ENCODE measurements at places on chromosomes 4 and X.
A peak's percentile ranks its signal among the peaks of the same experiment; 100 is the strongest.

DNA sequence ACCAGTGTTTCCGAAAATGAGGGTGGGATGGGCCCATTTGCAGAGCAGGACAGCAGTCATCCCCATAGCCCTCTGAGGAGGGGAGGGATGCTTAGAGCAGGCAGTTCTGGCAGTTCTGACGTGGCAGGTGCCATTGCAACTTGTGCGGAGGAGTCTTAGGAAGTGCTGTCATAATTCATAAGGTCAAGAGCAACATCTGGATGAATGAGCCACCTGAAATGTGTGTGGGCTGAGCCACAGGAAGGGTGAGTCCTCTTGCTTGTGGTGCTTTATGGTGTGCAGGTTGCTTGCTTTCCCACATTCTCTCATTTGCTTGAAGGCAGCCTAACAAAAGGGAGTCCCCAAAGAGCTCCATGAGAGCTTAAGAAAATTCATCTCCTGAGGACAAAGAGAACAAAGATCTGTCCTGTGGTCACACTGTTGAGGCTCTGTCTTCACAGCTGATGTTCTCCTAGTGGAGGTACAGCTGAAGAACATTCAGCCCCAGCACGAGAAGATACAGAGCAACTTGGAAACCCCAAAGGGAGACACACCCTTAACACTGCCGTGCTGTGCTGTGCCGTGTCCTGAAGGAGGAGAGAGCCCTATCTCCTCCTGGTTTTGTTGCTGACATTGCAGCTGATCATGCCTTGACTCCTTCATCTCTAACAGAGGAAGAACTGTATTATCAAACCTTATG is 60.3 kb downstream of the DLG3 start:
- DNase-seq, result peak; percentile 14

DNA sequence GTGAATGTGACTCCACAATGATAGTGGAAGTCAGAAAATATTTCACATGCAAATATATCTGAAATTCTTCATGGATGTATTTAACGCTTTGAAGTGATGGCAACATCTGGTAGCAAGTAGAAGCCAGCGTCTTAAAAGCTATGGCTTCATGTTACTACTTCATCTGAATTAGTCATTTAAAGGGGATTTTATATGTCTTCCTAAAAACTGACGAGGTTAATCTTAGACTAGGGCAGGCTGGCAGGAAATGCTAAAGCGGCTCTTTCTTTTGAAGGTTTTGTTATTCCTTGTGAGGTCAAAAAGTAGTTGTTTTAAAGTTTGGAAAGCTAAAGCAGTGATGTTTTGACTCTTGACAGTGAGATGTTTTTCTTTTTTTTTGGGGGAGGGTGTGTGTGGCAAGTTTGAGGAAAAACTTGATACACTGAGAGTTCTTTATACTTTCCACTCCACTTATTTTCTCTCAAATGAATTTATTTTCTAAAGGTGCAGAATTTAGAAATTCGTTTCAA is 22.6 kb downstream of the PLS3 start:
- DNase-seq, result no peak

GRCh38 chrX:150594584-150594983 is 26.2 kb downstream of the MTM1 start:
- no peak for DNase-seq

DNA sequence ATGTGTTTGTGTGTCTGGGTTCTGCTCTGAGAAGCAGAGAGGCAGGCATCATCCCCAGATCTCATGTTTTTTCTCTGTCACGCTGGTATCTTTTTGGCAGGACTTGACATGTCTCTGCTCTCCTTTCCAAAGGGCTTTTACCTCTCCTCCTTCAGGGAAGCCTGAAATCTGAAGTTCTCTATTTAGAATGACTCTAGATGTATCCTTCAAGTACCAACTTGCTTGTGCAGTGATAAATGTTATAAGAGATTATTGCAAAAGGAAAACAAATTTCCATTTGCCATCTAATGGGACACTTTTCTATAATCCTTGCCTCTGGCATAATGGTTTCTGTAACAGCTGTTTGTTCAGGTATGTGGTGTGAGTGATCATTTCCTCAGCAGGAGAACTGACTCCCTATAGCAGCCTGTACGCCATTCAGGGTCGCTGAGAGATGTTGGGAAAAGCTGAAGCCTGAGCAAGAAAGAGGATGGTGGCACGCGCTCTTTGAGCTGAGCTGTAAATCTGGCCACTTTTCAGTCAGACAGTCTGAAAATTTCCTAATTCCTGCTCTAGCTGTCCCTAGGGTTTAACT is 72.5 kb downstream of the CNGA2 start:
- DNase-seq, result no peak

DNA sequence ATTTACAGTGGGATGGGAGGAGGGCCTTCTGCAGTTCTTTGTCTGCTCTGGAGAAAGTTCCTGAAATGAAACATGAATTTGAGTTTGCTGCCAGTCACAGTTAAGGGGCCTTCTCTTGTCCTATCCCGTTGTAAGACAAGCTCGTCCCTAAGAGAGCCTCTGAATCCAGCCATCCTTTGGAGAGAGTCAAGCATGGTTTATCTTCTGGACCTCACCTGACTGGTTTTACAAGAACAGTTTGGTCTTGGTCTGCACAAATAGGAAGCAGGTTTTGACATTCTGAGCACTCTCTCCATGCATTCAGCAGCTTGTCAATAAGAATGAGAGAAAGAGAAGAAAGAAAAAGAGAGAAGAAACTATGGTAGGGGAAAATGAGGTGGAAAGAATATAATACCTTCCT is 20.4 kb upstream of the TENM3 start:
- DNase-seq, result no peak

DNA sequence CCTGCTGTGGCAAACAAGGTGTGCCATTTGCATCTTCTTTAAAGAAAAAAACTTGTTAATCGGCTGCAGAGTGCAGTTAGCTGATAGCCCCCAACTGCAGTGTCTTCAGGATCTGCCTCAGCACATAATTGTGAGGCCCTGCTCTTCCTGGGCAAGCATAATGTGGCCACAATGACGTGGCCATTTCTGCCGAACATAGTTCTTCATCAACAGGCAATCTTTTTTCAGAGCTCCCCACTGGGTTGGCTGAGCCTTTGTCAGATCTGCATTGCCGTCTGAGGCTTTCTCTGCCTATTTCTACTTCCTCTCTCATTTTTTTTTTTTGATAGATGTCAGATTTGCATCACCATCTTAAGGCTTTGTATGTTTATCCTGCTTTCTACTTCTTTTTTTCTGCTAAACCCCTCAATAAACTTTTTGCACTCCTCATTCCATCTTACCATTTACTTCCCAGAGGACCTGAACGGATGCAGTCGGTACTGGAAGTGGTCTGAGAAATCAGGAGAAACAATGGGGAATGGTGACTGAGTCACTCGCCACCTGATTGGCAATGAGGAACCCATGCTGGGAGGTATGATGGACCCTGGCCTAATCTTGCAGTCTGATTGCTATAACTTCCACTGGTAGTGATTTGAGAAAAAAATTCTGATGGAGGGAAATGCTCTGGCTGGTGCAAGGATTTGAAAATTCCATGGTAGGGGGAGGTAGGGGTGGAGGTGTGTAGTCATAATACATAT is 21.2 kb upstream of the TAB3 start:
- DNase-seq, result no peak

DNA sequence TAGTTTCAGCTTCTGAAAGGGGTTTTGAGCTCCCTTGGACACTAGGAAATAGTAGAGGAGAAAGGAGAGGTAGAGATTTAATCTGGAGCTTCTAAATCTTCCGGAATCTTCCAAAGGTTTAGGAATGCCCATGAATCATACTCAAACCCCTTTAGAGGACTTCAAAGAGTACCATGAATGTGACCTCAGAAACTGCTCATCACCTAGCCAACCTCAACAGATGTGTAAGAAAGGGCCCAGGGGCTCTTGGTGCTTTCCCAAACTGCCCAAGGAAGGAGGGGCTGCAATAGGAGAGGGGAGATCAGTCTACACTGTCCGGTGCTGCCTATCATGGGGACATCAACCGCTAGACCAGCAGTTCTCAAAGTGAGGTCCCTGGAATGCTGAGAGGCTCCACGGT is 109.1 kb downstream of the RBM47 start:
- DNase-seq, result no peak
